Activated T-cell treated with anti-CD3 and anti-CD28 coated beads, Interleukin-2, amount 50 U/mL, for 72 hours (primary cell): ENCODE measurements at places on chromosomes 5 and 9.

GRCh38 chr5:132742626-132743025 is 4.6 kb upstream of the CCNI2 start:
- DNase-seq: no peak

GRCh38 chr5:172149073-172149472 is 39.0 kb downstream of the STK10 start:
- DNase-seq: no peak

GRCh38 chr9:8457816-8458215 is 658.2 kb upstream of the DMAC1 start:
- DNase-seq: no peak

DNA sequence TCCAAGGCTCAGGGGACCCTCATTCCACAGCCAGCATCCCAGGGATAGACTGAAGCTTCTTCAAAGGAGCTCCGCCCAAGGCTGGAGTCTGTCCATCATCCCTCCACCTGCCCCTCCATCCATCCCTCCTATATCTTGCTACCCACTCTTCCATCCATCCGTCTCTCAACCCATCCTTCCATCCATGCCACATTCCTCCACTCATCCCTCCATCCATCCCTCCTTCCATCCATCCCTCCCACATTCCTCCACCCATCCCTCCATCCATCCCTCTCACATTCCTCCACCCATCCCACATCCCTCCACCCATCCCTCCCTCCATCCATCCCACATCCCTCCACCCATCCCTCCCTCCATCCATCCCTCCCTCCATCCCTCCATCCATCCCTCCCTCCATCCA is 5.5 kb upstream of the VAV2 start:
- DNase-seq: no peak

- DNase-seq: no peak
These were observed 166.2 kb downstream of the AUH start for GRCh38 chr9:91195372-91196012.

- no peak for DNase-seq
These were observed 1999.3 kb downstream of the MAT2B start for GRCh38 chr5:165504674-165505073.

DNA sequence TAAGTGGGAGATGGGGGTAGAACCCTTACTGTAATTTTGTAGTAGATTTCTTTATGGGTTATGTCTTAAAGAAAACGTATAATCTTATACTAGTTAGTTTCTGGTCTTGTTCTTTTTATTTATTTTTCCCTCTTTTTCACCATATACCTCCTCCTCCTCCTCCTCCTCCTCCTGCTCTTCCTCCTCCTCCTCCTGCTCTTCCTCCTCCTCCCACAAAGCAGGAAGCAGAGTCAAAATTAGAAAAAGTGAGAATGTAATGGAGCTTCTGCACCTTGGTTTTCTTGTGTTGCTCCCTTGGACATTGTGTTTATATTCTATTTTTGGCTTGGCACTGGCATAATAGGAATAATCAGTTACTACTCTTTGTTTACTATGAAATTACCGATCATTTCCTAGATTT is 4.5 kb downstream of the MACIR start:
- no peak for DNase-seq

DNA sequence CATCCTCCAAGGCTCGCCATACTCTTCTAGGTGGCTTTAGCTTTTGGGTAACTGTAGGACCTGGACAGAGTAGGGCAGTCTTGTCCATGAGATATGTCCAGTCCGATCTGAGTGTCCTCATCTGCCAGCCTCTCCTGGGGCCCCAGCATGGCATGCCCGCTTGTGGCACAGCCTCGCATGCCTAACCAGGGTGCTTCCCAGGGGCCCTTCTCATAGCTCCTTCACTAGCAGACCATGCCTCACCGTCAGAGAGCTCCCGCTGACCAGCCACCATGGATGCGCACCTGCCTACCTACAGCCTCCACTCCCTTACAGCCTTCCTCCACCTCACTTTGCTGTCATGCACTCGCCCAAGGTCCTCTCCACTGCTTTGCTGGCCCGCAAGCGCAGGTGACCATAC is 60.6 kb upstream of the FNIP1 start:
- no peak for DNase-seq

DNA sequence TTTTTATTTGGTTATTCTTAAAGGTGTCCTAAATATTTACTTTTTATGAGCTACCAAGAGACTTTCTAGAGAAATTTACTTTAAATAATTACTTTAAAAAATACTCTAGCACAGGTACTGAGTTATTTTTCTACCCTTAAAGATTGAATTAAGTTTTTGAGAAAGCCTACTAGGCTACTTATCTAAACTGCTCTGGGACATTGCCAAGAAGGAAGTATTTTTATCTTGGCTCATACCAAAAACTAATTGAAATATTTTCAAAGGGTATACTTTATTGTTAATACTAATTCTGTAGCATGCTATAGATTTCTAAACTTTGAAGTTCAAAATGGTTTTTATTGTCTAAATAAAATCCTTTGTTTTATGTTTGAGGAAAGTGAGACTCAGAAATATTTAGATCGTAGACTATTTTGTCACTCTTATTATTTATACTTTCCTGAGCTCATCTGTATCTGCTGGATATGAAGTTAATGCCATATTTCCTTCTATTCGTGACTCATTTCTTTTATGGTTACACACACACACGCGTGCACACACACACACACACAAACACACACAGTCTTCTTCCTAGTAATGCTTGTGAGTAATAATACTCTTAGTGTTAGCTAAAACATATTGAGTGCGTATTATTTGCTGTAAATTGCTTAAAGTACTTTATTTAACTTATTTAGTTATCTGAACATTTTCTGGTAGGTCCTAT is 89.5 kb downstream of the MAN2A1 start:
- no peak for DNase-seq

DNA sequence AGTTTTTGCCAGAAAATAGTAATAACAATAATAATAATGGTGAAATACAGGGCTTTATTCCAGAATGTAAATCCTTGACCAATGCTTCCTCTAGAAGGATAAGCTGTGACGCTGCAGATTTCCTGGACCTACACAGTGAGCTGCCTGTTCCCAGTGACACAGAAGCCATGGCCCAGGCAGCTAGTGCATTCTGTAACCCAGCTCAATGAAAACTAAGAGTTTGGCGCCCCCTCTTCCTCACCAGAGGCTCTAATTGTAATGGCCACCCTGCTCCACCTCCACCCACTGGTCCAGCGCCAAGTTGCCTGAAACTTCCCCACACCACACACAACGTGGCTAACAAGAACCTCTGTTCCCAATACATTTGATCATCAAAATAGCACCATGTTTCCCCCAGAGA is 248.1 kb downstream of the CETN3 start:
- DNase-seq: no peak

GRCh38 chr5:21574438-21574837 is 1278.7 kb downstream of the CDH12 start:
- no peak for DNase-seq

DNA sequence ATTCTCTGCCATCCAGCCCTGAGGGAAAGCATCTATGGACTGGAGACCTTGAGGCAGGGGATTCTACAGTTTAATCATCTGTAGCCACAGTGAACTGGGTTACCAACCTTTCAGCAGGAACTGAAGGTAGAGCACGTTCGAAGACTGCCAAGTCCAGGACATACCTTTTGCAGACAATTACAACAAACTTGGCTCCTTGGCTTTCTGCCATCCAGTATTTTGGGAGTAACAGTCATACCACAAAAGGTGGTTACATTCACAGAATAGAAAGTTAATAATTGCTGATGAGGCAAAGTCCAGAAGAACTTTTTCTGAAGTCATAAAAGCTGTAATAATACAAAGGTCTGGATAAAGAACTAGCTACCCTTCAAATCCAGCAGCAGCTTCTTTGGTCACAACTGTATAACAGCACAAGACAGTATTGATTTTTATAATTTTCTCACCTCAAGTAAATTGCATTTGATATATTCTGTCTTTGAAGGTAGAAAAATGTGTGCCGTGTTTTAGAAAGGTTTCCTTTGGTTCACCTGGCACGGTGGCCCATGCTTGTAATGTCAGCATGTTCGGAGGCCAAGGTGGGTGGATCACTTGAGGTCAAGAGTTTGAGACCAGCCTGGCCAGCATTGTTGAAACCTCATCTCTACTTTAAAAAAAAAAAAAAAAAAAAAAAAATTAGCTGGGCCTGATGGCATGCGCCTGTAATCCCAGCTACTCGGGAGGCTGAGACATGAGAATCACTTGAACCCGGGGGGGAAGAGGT is 236.6 kb downstream of the NR3C1 start:
- no peak for DNase-seq

DNA sequence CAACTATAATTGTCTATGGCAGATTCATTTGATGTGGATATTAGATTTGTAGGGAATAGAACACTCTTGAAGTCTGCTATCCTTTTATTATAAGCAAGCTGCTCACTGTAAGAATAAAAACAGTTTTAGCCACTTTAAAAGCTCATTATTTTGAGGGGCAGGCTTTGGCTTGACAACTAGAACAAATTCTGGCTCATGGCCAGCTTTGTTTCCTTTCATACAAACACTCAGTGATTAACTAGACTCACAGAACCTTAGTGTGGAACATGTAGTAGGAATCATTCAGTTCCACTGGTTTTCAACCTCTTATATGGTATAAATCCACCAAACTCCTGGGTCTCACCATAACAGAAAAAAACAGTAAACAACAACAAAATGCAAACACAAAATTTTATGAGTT is 27.4 kb upstream of the CEP120 start:
- DNase-seq: no peak

- no peak for DNase-seq
These were observed 93.2 kb downstream of the MSX2 start for GRCh38 chr5:174817610-174818009.

GRCh38 chr5:56078278-56079156 is 83.8 kb upstream of the IL6ST start:
- no peak for DNase-seq

DNA sequence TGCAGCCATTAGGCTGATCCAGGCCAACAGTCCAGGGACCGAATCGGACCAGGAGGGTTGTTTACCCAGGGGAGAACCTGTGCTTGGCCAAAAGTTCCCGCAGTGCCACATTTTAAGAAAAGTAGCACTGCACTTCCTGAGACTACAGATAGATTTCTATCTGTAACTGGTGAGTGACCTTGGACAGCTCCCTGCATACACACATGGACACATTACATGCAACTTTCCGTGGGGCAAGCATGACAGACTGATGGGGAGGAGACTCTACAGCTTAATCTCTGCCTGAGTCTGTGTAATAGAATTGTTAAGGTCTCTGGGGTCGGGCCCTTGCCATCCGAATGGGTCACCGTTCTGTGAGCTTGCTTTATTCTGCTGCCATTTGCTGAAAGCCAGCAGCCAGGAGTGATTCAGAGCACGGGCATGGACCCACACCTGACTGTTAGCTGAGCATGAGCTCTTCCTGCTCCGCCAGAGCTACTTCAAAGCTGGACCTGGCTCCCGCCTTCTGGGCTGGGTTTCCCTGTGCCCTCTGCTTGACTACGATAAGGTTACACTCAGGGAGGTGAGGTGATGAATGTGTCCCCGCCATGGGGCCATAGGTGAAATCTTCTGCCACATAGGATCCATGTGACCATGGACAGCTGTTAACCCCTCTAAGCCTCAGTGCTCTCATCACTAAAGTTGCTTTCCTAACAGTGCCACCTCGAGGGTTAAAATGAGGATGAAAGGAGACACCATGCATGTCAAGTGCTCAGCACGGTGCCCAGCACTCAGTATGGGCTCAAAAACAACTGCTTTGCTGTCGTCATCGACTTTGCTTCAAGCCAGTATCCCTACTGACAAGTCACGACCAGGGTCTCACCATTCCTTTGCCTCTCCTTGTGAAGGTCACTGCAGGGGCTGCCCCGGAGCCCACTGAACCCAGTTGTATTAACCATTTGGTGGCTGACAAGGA is 200.0 kb downstream of the MELK start:
- DNase-seq: no peak

DNA sequence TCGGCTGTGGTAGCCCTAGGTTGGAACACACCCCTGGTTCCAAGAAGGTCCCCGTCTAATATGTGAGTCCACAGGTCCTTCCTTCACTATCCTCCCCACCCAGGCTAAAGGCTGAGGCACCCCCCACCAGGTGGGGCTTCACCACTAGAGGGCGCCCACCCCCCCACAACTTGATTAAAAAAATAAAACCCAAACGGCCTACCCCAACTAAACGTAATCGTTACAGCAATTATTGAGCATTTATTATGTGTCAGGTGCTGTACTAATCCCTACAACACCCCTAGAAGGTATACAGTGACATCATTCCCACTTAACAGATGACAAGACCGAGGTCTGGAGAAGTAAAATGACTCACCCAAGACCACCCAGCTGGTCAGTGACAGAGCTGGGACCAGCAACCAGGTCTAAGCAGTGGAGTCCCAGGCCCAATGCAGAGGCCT is 65.0 kb downstream of the FGF18 start:
- DNase-seq: peak; percentile 56
